ENCODE measurements at places on chromosomes 2 and 18.

- no peak for DNase-seq
These were observed 138.5 kb downstream of the MTX2 start for GRCh38 chr2:176407706-176408105.

DNA sequence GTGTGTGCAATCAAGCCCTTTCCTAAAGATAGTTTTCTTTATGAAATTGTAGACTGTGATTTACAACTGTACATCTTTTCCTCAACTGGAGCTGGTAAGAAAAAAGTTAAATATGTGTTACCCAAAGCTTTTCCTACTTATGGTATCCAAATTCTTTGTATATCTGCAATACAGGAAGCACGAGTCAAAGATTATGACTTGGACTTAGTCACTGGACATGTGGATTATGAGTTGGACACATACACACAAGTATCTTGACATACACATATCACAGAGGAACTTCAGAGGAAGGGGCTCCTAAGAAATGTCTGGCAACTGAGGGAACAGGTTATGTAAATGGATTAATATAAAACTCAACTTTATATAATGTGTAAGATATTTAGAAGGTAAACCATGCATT, 35.2 kb downstream of the PRELID3A start:
- no peak for DNase-seq

DNA sequence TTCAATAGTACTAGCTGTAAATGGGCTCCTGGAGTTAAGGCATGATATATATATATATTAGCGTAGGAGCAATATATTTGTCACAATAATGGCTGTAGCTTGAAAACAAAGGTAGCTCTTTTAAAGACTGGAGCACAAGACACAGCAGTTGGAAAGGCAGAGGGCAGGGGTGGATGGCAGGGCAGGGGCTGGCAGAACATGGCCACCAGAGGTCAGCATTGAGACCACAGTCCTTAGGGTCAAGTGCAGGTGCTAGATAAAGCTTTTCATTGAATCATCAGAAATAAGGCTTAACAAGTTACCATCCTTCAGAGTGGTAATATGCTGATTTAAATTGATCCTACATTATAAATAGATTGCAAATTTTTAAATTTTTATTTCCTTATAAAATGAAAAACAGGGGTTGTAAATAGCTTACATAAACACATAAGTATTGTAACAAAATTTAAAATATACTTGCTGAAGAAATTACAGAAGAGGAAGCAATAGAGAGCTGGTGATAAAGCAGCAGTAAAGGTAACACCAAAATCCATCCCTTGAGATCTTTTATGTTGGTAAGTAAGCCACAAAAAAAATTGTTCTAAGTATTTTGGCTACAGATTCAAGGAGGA, 161.2 kb upstream of the PIEZO2 start:
- no peak for DNase-seq

GRCh38 chr2:100756704-100757103, 63.2 kb upstream of the NPAS2 start:
- DNase-seq = no peak

DNA sequence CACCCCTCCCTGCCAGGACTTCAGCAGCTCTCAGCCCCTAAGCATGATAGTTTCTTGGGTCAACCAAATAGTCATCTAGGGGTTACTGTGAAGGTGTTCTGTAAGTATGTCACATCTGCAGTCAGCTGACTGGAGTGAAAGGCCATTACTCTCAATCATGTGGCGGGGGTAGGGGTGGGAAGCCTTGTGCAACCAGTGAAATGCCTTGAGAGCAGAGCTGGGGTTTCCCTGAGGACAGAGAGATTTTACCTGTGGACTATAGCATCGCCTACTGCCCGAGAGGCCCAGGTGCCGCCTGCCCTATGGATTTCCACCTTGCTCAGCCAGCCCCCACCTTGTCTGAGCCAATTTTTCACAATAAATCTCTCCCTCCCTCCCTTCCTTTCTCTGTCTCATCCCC, 20.9 kb upstream of the KLF11 start:
- no peak for DNase-seq

DNA sequence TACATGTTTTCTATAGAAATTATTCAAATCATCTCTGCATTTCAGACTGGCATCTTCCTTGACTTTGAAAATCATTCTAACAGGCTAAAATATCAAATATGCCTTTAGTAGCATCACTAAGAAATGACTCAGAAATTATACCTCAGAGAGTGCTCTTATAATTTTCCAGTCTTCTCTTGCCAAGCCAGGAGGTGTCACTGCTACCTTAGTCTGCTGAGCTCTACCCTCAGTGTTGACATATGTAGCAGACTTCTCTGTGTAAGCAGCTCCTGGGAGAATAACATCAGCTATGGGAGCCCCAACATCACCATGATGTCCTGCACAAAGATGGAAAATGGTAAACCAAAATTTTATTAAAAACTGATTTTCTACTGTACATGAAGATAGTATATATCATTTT, 31.6 kb downstream of the NDUFS1 start:
- DNase-seq = no peak

DNA sequence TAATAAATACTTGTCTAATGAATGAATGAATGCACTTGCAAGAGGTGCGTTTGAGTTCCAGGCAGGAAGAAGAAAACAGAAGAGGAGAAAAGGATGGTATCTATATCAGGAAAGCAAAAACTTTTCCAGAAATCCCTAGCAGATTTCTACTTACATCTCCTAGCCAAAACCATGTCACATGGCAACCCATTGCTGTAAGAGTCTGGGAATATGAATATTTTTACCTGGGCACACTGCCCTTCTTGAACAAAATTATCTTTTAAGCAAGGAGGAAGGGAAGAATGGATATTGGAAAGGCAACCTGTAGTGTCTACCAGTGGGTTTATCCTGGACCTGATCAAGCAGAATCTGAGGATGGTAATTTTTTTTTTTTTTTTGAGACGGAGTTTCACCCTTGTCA, 44.2 kb upstream of the ASXL2 start:
- no peak for DNase-seq

DNA sequence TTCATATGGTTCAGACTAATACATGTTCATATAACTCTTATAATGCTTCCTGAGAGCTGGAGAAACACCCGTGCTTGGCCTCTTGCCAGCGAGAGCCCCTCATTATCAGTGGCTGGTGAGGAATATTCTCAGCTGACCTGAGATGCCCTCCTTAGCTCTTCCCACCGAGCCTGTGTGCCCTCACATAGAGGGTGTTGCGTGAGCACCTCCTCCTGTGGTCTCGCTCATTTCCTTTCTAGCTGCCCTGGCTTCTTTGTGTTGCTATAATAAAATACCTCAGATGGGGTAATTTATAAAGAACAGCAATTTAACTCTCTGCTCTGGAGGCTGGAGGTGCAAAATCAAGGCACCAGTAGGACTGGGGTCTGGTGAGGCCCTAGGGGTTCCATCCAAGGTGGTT, 80.5 kb upstream of the ALKAL2 start:
- DNase-seq = no peak

- no peak for DNase-seq
These were observed 90.3 kb upstream of the ST3GAL5 start for GRCh38 chr2:85978883-85979780.
